T-cell (primary cell): ENCODE measurements at places on chromosomes 5 and 9.

- DNase-seq = no peak
Observed at GRCh38 chr5:1048861-1049838, 40.5 kb downstream of the NKD2 start.

GRCh38 chr5:99059685-99060084 lies 130.9 kb upstream of the CHD1 start:
- no peak for DNase-seq

- DNase-seq = no peak
Observed at GRCh38 chr9:137070906-137071275, 534 bp upstream of the SAPCD2 start.

DNA sequence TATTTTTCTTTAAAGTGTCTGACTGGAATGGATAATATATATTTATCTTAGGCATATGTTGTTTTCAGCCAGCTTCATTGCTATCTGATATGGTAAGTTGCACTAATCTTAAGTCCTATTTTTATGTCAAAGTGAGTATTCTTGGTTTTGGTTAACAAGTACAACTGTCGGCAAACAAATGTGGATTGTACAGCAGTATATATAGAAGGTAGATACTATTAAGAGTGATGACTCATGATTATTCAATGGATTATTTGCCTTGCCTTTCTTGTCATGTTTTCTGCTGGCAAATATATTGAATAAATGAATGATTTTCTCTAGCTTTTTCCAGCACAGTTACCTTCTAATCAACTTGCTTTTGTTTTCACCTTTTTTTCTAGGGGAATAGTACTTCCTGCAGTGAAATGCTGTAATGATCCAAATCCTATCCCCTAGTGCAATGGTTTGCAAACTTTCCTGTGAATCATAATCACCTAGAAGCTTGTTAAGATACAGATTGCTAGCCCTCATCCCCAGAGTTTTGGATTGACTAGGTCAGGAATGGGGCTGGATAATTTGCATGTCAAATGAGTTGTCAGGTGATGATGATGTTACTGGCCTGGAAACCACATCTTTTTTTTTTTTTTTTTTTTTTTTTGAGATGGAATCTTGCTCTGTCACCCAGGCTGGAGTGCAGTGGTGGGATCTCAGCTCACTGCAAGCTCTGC lies 60.8 kb upstream of the ARRDC3 start:
- no peak for DNase-seq

DNA sequence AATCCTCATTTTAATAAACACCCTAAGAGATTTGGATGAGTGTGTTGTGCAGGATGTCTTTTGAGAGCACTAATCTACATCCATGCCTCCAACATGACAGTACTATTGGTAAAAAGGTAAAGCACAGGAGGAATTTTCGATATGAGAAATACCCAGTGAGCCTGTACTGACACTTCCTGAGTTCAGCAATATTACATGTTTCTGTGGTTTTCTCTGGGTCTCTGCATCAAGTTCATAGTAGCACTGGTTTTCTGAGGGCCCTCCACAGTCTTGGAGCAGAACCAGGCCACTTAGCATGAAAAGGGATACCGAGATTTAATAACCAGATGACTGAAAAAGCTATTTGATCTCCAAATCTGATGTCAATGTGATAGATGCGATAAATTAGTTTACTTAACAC lies 524.1 kb downstream of the TMEM38B start:
- no peak for DNase-seq

DNA sequence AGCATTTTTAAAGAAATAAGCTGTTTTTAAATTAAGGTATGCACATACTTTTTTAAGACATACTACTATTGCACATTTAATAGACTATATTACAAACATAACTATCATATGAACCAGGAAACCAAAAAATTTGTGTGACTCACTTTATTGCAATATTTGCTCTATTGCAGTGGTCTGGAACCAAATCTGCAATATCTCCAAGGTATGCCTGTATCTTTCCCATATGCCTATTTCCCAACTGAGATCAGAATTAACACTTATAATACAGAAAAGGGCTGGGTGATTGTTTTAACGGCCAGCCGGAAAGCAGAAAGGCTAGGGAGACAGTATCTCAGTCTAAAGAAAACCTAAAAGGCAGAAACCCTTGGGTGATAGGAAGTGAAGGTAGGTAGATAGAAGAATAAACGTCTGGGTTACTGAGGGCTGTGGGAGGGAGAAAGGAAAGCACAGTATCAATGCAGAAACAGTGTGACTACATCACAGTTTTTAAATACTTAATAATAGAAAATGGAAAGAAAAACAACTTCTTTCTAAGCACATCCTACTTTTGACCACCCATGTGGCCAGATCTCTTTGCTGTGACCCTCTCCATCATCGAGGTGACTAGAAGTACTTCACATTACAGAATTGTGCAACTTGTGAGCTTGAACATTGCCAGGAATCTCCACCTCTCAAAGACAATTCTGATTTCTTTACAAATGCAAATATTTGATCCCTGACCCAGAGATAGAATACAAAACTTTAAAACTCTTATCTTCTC lies 126.4 kb downstream of the LPAR1 start:
- DNase-seq = no peak

DNA sequence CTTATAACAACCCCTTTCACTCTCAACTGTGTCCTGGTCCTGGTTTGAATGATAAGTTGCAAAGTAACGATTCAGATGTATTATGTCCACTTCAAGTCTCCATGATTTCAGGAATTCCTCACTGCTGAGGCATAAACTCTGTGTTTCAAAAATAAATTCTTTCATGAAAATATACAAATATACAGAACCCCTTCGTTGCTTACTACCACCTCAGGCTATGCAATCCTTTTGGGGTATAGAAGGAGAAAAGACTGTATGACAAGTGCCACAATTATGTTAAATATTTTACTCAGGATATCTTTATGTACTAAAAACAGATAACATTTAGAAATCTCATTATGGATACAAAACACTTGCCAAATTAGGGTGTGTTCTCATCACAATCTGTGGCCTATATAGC lies 190.7 kb downstream of the KCTD16 start:
- no peak for DNase-seq

- no peak for DNase-seq
Observed at GRCh38 chr9:20610591-20610990, 11.7 kb downstream of the MLLT3 start.

GRCh38 chr5:57804007-57804444 lies 321.4 kb upstream of the ACTBL2 start:
- no peak for DNase-seq

- DNase-seq = no peak
Observed at GRCh38 chr9:84305497-84306131, 34.9 kb downstream of the SLC28A3 start.

DNA sequence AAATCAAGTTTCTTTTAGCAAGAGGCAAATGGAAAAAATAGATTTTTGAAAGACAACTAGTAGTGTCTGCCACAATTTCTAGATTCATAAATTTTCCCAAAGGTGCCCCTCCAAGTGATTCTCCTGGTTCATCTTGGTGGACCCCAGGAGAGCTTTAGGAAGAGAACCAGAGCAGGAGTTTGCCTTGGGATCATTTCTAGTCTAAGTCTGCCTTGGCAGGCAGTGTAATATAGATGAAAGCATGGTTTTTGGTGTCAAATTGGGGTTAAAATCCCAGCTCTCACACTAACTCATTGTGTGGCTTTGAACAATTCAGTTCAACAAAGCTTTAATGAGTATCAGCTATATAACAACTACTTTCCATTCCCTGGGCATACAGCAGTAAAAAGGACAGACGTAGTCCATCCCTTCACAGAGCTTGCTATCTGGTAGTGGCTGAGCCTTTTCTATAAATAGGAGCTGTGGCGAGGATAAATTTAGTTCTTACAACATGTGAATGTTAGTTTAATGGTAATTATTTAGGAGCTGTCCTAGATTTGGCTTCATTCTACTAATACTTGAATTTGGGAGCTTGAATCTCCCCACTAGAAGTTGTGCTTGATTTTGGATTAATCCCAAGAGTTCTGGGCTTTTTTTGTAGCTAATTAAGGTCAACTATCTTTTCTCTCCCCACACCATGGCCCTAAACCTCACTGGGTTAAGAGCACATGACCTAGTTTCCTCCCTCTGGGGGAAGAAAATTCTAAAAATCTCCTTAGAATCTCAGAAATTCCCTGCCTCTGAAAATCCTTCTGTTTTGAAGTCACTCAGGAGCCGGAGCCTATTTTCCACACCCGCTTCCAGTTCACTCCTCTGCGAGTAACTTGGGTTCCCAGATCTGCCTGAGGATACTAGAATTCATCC lies 197.8 kb downstream of the PCSK1 start:
- DNase-seq = no peak
